Bronchial epithelial cell (primary cell): ENCODE measurements at places on chromosomes 2 and 18.

GRCh38 chr2:183224948-183225347 is 100.7 kb downstream of the NUP35 start:
- DNase-seq: no peak

- DNase-seq: no peak
Measured at GRCh38 chr2:1677821-1678165, 66.5 kb downstream of the PXDN start.

GRCh38 chr2:611519-611918 is 65.7 kb downstream of the TMEM18 start:
- DNase-seq: no peak

GRCh38 chr2:198662905-198663304 is 794.8 kb downstream of the SATB2 start:
- DNase-seq: no peak

- DNase-seq: peak; percentile 68
Measured at GRCh38 chr2:162086904-162087303, 12.9 kb upstream of the DPP4 start.

GRCh38 chr2:195898505-195899191 is 170.0 kb downstream of the DNAH7 start:
- peak; percentile 81 for DNase-seq

GRCh38 chr2:203797276-203797675 is 70.3 kb upstream of the CTLA4 start:
- DNase-seq: no peak

- DNase-seq: no peak
Measured at GRCh38 chr2:241721852-241722251, 12.6 kb upstream of the D2HGDH start.

GRCh38 chr2:111062417-111062816 is 58.3 kb upstream of the BCL2L11 start:
- no peak for DNase-seq

GRCh38 chr2:216491793-216492596 is 6.6 kb upstream of the RPL37A start:
- DNase-seq: no peak

DNA sequence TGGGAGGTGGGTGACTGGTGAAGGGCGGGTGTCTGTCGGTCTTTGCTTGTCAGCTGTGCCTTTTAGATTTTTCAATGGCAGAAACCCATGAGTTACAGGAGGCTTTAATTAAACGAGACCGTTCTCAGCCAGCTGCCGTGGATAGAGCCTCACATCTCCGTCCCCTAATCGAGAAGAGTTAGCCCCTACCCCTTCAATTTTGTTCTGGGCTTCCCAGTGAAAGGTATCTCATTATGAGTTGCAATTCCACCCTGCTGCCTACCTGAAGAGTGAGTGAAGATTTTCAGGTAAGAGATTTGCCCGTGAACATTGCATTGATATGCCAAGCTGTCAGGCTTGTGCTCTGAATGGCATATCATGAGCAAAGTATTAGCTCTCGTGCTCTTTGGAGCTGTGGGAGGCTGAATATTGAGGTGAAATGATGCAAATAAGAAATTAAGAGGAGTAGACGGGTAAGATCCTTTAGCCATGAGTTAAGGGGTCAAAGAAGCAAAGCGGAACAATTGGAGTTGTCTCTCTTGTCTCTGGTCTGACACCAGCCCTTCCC is 118.7 kb upstream of the MSTN start:
- peak; percentile 13 for DNase-seq

DNA sequence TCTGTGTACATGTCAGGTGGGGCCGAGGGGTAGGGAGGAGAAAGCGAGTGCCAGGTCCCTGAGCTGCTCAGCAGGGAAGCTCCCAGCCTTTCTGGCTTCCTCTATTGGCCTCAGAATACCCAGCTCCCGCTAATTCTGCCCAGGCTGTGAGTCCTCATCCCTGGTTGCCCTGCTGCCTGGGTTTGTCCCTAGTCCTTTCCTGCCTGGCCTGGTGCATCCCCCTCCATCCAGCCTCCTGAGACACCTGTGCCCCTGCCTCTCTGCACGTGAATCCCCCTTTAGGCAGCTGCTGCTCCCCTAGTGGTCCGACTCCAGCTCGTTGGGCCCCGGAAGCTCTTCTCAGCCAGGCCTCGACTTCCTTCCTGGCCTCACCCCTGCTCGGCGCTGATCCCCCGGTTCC is 54.6 kb downstream of the INHBB start:
- DNase-seq: no peak

- peak; percentile 74 for DNase-seq
Measured at GRCh38 chr2:64594226-64594989, 59.3 kb downstream of the SERTAD2 start.
